ENCODE measurements at places on chromosomes 12 and 14.

DNA sequence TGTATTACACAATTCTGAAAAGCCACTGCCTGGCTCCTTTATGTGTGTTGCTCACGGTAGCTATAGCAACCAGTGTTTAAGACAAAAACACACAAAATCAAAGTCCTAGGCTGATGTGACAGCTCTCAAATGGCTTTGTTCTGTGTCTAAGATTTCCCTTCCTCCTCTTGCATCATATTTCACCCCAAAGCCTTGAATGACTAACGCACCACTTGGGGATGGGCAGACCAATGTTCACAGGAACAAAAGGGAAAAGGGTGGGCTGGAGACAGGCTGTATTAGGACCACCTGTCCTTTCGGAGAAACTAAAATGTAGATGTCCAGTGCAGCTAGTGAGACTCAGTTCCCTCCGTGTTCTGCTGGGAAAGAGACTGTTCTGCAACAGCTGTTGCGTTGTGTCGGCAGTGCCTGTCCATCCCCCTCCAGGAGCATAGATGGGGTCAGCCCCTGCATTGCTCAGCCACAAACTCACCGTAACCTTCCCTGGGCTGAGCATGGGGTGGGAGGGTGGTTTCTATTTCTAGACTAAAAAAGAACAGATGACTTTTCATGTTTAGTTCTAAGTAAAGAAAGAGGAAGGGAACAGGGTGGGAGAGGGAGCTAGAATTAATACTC, 26.8 kb upstream of the DAAM1 start:
- peak; percentile 85 for DNase-seq

- peak; percentile 9 for DNase-seq
These were observed 85.4 kb downstream of the WSCD2 start for GRCh38 chr12:108214486-108214885.

DNA sequence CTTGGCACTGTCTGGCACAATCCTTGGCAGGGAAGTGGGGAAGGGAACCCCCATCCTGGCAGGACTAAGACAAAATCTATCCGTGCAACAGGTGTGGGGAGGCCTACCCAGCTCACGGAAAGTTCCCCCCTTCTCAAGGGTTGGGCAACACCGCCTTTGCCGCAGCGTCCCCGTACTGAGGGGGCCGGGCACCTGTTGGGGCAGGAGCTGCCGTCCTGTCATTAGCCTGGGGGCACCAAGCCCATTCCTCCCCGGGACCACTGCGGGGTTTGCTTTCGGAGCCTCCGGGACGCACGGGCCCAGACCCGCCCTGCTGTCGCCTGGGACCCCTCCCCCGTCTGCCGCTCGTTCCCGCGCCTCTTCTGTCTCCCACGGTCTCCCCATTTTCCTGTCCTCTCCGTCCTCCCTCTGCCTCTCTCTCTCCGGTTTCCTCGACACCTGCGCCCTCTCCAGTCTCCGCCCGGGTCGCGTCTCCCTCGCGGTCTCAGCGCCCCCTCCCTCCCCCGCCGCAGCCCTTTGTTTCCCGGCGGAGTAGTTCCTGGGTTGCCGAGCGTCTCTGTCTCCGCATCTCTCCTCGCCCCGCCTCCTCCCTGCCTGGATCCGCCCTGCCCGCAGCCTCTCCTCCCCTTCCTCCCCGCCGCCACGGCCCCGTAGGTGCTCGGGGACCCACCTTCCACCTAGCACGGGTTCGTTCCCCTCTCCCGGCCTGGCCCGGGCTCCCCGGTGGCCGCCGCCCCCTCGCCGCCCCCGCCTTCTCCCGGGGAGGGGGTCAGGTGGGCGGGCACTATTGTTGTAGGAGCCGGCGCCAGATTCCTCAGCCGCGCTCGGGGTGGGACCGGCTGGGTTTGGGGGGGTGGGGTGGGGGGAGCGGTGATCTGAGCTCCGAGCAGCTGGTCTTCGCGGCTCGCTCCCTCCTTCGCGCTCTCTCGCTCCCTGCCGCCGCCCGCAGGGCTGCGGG, at the start of gene CACNB3:
Gene CACNB3, plus strand, starts transcription at position 624 of the 958 bp plus-strand sequence. CDS start 434 bp downstream, outside the sequence.
- DNase-seq: peak; percentile 54

DNA sequence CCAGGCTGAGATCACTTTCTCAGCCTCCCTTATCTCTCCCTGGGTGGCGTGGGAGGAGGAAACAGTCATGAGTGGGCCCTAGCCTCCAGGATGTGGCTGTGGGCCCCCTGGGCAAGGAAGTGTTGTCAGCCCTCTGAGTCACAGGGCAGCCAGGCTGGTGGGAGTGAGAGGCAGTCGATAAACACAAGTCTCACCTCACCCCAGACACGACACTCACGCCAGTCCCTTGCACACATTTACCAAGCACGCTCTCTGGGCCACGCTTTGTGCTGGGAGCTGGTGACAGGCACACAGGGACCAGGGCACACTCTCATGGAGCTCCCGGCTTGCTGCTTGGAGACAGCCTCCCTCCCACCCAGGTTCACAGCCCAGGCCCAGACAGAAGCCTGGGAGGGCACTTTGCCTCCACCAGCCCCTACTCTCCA, 1.9 kb upstream of the KRT79 start:
- peak; percentile 53 for DNase-seq

DNA sequence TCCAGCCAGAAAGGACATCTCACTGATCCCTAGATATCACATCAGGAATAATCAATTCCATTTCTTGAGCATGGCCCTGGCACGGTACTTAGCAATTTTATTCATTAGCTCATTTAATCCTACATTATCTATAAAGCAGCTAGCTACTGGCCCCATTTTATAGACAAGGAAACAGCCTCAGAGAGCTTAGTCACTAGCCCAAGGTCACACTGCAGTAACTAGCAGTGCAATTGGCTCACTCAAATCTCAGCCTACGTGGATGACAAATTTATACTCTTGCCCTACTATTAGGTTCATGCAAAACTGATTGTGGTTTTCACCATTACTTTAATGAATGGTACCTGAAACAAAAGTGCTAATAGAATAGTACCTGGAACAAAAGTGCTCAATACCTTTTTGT, 41.7 kb downstream of the NUAK1 start:
- no peak for DNase-seq

- no peak for DNase-seq
These were observed 9.4 kb downstream of the PSMB5 start for GRCh38 chr14:23025151-23025814.

DNA sequence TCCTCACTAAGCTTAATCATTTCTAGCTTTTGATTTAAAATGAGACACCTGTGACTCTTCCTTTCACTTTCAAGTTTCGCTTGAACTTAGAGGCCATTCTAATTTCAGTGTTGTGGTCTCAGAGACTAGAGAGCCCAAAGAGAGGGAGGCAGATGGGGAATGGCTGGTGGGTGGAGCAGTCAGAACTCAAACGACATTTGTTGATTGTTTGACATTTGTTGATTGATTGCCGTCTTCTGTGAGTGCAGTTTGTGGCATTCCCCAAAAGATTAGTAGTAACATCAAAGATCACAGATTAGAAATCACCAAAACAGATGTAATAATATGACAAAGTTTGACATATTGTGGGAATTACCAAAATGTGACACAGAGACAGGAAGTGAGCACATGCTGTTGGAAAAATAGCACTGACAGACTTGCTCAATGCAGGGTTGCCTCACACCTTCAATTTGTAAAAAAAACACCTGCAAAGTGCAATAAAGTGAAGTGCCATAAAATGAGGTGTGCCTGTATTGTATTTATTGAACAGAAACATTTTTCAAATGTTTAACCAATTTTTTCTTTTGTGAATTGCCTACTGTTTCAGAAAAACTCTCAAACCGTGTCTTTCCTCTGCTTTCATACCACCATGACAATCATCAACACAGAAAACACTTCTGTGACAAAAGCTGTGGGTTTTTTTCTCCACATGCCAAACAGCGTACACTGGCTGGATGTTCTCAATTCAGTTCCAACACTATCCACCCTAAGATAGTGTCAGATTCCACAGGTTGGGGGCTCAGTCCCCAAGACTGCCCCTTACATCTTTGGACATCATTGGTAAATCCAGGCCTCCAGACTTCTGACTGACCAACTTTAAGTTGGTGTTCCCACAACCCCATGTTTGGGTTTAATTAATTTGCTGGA, 376.3 kb upstream of the RGS6 start:
- DNase-seq: no peak

DNA sequence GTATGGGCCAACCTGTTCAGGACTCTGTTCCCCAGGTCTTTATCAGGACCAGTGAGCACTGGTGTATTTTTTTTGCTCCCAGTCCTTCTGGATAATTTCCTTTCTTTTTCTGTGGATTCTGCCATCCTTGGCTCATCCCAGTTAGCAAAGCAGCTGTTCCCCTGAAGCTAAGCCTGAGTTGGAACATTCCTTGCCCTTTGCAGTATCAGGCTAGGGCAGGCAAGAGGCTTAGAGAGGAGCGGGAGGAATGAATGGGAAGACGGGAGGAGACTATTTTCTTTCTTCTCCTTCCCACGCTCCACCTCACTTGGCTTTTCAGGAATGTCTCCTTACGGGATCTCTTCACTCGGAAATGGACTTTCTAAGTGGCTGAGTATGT, 29.2 kb downstream of the ERG28 start:
- no peak for DNase-seq

DNA sequence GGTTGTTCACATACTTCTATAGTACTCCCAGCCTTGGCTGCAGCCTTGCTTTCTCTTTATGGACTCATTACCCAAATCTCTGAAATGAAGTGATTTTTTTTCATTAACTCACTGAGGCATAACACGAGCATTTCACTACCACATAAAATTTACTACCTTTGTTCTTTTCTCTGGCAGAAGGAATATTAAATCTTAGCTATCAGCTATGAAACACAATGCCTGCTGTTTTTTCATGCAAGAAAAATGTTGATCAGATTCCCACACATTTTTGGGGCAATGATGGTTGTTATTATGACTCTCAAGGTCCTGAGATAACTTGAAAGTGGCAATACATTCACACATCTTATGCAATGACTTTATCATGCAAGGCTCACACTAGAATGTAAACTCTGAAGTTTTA, 225.3 kb upstream of the ATP2B1 start:
- no peak for DNase-seq

- DNase-seq: no peak
These were observed 6.7 kb downstream of the SDS start for GRCh38 chr12:113396828-113397496.

DNA sequence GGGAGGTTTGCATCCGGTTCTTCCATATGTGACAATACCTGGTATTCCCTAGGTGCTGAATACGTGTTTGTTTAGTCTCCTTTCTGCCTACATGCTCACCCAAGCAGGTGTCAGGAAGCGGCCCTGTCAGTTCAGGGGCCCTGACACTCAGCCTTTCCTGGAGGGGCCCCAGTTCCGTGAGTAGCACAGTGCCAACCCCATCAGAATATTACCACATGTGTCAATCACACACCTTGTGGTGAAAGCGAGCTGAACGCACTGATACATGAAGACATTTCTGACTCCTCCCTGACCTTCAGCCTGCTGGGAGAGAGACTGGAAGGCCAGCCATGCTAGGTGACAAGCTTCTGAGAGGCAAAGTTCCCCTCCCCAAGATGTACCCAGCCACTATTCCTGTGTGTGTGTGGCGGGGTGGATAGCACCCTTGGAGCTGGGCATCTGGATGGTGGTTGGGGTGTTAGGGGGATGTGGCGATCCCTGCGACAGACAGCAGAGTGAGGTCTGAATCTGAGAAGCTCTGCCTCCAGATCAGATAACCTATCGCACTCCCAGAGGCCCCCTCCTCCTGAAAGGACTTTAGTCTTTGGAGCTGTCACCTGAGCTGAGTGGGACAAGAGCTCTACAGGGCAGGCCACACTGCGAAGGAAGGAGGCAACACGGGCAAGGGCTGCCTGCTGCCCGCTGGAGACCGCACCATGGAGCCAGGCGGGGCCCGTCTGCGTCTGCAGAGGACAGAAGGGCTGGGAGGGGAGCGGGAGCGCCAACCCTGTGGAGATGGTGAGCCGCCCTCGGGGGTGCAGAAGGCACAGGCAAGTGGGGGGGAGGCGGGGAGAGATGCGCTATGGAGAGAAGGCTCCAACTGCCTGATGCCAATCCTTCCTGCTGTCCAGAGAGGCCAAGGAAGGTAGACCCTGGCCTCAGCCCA, at the start of gene SOAT2:
Gene SOAT2, plus strand, starts transcription at position 604 of the 925 bp plus-strand sequence. Its CDS starts 92 bp downstream, at position 696.
- no peak for DNase-seq

DNA sequence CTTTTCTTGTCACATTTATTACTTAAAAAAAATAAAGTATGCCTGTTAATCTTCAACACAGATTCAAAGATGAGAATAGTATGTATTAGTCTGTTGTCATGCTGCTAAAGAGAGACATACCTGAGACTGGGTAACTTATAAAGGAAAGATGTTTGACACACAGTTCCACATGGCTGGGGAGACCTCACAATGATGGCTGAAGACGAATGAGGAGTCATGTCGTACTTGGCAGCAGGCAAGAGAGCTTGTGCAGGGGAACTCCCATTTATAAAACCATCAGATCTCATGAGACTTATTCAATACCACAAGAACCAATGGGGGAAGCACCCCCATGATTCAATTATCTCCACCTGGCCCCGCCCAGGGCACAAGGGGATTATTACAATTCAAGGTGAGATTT, 335.9 kb upstream of the GARIN2 start:
- no peak for DNase-seq

GRCh38 chr14:49962621-49963020, 69.7 kb downstream of the ARF6 start:
- DNase-seq: no peak

DNA sequence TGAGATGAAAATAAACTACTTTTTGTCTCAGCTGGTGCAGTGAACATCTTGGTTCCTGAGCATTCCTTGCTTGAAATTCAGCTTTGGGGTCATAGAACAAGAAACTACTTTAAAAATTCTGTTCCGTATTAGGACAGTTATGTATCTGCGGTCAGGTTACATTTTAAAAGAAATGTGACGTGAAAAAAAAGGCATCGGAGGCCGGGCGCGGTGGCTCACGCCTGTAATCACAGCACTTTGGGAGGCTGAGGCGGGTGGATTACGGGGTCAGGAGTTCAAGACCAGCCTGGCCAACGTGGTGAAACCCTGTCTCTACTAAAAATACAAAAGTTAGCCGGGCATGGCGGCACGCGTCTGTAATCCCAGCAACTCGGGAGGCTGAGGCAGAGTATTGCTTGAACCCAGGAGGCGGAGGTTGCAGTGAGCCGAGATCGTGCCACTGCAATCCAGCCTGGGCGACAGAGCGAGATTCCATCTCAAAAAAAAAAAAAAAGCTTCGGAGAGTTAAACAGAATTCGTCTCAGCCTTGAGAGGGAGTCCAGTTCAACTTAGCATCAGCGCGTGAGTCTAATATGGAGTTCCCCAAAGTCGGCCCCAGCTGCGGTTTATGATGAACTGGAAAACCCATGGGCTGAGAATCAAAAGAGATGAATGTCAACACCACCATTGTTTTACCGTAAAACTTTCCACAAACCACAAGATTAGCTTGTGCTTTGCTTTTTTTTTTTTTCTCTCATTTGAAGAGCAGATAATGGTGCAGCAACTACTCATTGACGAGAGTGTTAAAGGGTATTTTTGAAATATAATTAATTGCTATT, 2.1 kb upstream of the SLC2A13 start:
- DNase-seq: no peak

- no peak for DNase-seq
These were observed 378.8 kb upstream of the SOX5 start for GRCh38 chr12:24328261-24328660.

DNA sequence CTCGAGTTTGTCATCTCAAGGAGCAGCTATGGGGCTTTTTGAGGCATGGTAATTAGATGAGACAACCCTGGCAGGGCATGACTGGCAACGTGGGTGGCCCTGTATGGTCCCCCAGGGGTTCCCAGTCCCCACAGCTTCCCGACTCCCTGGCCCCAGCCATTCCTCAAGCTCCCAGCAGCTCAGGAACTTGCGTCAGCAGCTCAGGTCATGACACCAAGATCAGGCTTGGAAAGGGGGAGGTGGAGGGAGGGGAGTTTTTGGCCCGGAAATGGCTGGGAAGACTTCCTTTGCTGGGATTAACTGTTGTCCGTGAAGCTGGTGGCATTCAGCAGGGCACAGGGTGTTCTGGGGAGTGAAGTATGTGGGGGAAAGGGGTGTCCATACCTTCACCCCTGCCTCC, 10.4 kb upstream of the NRIP2 start:
- peak; percentile 67 for DNase-seq

GRCh38 chr14:55574988-55575387, 5.0 kb upstream of the KTN1 start:
- no peak for DNase-seq

Measured in astrocyte of the spinal cord (primary cell).